NCI-H526 treated with DMSO at 0.1 percent for 48 hours (cell line): ENCODE measurements at places on chromosomes 4 and X.

GRCh38 chrX:41602816-41603345 lies 85.9 kb upstream of the GPR34 start:
- no peak for DNase-seq

- DNase-seq: no peak
Observed at GRCh38 chrX:135463937-135464336, 42.2 kb downstream of the SMIM10L2A start.

DNA sequence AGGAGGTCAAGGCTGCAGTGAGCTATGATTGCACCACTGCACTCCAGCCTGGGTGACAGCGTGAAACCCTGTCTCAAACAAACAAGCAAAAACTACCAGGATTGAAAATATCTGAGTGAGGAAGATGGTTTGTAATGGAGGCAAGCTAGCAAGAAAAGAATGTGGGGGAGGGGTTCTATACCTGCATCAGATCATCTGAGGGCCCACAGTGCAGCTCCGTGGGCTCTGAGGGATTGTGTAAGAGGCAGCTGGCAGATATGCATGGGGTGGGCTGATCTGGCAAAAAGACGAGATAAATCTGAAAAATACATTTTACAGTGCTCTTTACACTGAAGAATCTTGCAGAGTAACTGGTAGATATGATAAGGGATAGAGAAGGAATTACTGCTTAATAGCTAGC lies 28.9 kb upstream of the CHRNA9 start:
- no peak for DNase-seq

GRCh38 chr4:185723631-185724260 lies 88.2 kb downstream of the SORBS2 start:
- no peak for DNase-seq

GRCh38 chr4:8647094-8647570 lies 54.6 kb downstream of the CPZ start:
- no peak for DNase-seq

DNA sequence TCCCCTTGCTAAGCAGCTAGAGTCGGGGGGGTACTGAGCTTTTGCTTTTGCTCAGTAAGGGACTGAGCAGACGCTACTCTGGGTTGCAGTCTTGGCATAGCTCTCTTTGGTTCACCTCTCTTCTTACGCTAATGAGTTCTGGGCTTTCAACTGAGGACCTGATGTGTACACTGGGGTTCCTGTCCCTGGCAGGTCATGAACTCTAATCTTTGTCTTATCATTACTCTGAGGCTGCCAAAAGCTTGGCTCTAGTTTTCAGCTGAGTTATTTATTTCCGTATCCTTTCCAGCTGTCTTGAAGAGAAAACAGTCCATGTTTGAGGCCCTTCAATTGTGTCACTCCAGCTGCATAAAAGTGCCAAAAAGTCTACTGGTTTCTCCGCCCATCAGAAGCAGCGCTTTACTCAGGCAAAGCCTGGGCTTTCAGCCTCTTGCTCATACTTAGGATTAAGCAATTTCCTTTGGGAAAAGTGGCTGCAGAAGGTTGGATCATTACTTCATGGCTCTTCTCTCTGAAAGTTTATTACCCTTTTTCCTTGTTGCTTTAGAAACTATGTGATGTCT lies 121.0 kb upstream of the STOX2 start:
- DNase-seq: no peak

DNA sequence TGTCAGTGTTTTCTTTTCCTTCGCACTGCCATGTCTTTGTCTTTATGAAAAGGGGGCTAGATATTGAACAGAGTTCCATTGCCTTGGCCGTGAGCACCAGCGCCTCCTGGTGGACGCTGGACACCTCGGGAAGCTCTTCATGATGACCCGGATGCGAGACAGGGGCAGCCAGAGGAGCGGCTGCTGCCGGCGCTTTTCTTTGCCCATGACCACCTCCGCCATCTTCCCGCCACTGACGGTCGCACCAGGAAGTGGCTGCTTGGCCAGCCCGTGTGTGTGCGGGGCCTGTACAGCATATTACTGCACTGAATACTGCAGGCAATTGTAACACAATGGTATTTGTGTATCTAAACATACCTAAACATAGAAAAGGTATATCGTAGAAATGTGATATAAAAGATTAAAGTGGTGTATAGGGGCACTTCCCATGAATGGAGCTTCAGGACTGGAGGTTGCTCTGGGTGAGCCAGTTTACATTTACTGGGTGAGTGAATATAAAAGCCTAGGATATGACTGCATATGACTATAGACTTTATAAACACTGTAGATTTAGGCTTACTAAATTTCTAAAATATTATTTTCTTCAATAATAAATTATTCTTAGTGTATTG lies 15.8 kb upstream of the GRIA2 start:
- no peak for DNase-seq

- no peak for DNase-seq
Observed at GRCh38 chrX:52870046-52870445, 2.2 kb upstream of the XAGE3 start.

DNA sequence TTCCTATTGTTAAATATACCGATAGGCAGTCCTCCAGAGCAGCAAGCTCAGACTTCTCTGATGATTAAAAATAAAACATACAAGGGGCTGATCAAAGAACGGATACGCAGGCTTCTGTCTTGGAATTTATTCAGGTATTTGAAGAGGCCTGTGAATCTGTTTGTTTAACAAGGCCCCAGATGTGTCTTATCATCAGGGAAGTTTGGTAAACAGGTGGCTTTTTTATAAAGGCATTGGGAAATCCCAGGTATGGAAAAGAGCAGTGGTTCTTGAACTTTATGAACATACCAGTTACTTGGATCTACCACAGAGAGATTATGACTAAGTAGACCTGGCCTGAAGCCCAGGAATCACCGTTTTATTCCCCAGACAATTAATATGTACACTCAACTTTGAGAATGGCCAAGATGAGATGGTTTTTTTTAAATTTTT lies 47.9 kb downstream of the SOWAHB start:
- DNase-seq: no peak

- DNase-seq: no peak
Observed at GRCh38 chrX:39002466-39002865, 201.2 kb downstream of the MID1IP1 start.

GRCh38 chr4:153113838-153114105 lies 90.5 kb upstream of the TRIM2 start:
- DNase-seq: no peak

- peak; percentile 31 for DNase-seq
Observed at GRCh38 chr4:74320559-74321118, 12.4 kb downstream of the EPGN start.

DNA sequence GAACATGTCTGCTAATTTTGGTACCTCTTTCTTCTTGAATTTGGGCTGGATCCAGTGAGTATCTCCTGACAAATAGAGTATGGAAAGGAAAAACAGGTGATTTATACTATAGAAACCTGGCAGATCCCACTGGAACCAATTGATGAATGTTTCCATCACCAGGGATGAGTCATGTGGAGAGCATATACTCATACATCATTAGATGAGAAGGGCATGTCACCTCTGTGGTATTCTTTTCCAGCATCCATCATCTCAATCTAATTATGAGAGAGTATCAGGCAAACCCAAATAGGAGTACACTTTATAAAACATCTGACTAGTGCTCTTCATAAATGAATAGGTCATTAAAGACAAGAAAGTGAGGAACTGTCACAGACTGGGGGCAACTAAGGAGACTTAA lies 90.7 kb downstream of the CLDN22 start:
- DNase-seq: no peak

DNA sequence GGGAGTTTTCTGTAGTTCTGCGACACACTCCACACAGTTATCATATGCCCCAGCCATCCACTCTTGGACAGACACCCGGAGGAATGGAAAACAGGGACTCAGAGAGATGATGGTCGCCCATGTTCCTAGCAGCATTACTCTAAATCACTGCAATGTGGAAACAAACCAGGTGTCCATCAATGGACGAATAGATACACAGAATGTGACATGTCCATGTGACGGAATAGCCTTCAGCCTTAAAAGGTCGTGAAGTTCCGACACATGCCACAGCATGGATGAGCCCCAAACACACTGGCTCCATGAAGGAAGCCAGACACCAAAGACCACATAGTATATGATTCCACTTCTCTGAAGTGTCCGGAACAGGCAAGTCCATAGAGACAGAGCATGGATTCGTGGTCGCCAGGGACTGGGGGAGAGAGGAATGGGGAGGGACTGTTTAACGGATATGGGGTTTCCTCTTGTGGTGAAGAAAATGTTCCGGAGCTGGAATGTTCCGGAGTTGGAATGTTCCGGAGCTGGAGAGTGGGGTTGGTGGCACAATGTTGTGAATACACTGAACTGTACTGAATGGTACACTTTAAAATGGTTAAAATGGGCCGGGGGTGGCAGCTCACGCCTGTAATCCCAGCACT lies 28.7 kb upstream of the AFAP1 start:
- no peak for DNase-seq

GRCh38 chrX:111874241-111874640 lies 1.7 kb upstream of the TRPC5OS start:
- no peak for DNase-seq

GRCh38 chrX:39065051-39065871 lies 264.0 kb downstream of the MID1IP1 start:
- DNase-seq: peak; percentile 3

- DNase-seq: no peak
Observed at GRCh38 chr4:25755911-25756310, 100.3 kb downstream of the SLC34A2 start.

DNA sequence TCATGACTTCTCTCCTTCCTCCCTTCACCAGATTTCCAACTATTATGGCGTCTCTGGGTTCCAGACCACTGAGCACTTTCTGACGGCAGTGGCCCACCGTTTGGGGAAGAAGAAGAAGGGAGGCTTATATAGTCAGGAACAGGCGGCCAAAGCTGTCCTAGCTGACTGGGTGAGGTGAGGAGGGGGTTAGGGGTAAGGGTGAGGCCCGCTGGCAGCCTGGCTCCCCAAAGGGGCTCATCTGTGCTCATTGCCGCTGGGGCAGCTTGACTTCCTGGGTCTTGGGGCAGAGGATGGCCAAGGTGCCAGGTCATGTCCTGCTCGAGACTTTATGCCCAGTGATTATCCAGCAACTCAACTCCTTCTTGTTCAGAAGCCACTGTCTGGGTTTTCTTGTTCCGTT lies 21.8 kb downstream of the GNL3L start:
- DNase-seq: no peak

DNA sequence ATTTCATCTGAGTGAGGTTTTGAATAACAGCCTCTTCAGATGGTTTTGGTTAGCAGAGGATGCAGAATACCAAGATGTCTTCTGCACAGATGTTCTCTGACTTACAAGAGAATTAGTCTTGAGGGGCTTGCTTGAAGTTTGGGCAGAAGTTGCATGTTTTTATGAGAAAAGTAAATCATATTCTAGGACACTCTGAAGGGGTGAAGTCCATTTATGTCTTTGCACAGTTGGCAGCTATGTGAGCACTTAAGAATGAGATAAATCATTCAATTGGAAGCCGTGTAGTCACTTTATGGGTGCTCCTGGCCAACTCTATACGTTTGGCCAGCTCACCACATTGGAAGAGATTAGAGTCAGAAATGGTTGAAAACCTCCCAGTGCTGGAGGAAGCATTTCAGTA lies 252.7 kb upstream of the KCNIP4 start:
- no peak for DNase-seq

GRCh38 chr4:94974773-94975172 lies 217.0 kb downstream of the BMPR1B start:
- DNase-seq: no peak

- no peak for DNase-seq
Observed at GRCh38 chrX:69618803-69619202, 2.9 kb downstream of the EDA start.

DNA sequence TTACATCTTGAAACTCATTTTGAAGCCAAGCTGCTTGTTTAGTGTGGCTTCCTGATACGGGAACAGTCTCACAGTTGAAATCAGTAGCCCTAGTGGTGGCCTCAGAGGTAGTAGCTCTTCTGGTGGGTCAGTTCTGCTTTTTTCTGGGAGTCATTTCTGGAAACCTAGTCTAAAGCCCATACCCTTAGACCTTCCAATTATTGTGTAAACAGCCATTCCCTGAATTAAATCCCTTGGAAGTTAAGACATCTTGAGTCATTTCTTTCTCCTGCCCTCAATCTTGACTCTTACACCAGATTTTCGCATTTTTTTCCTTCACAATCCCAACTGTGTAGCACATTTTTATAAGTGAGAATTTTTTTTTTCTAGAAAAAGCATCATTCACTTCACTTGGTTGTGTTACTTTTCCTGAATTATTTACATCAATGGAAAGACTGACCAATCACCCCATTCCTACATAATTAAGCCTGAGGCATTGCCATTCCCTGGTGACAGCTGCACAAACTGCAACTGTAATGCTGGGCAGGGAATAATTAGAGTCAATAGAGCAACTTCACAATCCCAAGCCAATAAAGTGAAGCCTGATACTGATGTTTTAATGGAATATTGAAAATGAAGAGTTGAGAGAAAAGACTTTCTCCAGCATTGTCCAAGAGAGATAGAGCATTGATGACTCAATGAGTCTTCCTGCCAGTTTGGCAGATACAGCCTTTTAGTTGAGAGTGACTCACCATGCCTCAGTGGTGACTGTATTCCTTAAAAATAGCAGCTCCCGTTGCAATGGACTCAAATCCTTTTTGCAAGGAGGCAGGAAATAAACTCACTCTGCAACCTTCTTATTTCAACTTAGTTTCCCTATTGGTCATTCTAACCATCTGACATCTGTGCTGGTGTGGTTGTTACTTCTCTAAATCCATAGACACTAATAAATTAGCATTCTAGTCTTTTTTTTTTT lies 13.0 kb upstream of the SEPSECS start:
- DNase-seq: no peak

GRCh38 chr4:37653601-37654000 lies 32.6 kb downstream of the RELL1 start:
- DNase-seq: no peak

DNA sequence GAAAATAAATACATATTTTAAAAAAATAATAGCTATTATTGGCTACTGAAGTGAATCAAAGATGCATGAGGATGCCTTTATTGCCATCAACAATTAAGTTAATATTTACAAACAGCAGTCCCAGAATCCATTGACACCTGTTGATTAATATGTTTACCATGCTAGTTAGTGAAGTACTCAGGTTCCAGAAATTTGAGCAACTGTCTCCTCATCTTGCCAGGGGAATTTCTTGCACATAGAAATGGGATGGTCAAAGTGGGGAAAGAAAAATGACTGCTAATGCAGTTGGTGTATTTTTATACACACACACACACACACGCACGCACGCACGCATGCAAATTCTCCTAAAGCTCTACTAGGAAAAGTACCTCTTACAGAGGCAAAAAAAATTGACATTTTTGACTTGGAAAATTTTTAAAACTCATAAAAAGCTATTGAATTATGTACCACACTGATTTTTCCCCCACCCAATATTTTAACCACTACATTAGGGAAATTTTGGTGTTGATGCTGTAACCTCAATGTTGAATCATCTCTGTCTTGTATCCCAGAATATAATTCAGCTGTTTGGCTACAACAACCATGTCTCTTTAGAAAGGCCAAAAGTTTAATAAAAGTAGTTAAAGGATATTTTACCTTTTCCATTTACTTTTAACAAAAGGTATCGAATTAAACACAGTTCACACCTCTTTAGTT lies 105.3 kb upstream of the TMEM150C start:
- no peak for DNase-seq
